ENCODE measurements at places on chromosomes 5 and 9.

- peak; percentile 66 for DNase-seq
These were observed 7.5 kb upstream of the ERAP2 start for GRCh38 chr5:96868603-96869371.

DNA sequence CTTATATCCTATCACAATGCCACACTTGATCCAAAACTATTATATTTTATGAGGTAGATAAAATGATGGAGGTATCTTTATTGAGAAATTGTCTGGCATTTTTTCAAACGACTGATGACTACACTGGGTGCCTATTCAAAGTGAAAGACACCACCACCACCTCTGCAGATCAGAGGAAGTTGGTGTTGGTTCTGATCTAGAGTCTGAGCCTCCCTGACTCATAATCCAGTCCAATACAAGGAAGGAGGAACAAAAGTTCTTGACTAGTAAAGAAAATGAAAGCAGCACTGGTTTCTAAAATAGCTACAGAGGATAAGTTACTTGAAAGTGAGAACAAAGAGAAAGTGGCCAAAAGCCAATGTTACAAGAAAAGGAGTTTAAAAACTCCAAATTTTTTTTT is 139.9 kb downstream of the RFX3 start:
- no peak for DNase-seq

DNA sequence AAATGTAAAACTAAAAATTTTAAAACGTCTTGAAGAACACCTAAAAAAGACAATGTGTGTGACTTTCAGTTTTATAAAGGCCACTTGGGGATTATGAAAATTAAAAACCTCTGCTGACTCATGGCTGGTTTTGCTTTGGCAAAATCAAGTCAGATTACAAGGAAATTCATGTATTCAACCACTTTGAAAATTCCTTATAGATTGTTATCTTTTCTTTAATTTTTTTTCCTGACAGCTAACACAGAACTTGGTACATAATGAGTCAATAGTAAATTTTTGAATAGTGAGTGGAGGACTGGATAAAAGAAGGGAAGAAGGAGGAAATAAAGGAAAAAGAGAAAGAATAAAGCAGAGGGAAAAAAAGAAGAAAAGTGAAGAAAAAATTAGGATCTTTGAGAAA is 1774.7 kb upstream of the ACO1 start:
- no peak for DNase-seq

GRCh38 chr5:140011297-140011802 is 31.7 kb downstream of the NRG2 start:
- DNase-seq, result no peak
